ENCODE measurements at places on chromosomes 2 and 18.
A peak's percentile ranks its signal among the peaks of the same experiment; 100 is the strongest.

DNA sequence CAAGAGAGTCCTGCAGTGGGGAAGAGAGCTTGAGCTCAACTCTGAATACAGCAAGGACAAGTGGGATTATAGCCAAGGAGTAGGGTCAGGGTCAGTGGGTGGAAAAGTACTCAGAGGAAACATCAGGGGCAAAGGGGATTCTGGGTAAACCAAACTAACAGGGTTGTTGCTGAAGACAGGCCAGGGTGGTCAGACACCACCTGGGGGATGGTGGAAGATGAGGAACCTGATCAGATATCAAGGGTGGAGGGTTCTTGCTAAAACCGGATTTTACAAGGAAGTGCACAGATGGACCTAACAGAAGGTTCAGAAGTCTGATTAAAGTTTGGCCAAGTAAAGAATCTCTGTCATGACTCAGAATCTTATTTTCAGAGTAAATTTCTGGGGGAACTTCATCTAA, 16.5 kb downstream of the OSBPL1A start:
- no peak for DNase-seq

- DNase-seq, result no peak
Measured at GRCh38 chr2:187748958-187749357, 194.7 kb upstream of the TFPI start.

GRCh38 chr2:76506538-76506937, 795.8 kb upstream of the GCFC2 start:
- DNase-seq, result no peak

- DNase-seq, result no peak
Measured at GRCh38 chr18:74277296-74277695, 14.5 kb downstream of the CYB5A start.

DNA sequence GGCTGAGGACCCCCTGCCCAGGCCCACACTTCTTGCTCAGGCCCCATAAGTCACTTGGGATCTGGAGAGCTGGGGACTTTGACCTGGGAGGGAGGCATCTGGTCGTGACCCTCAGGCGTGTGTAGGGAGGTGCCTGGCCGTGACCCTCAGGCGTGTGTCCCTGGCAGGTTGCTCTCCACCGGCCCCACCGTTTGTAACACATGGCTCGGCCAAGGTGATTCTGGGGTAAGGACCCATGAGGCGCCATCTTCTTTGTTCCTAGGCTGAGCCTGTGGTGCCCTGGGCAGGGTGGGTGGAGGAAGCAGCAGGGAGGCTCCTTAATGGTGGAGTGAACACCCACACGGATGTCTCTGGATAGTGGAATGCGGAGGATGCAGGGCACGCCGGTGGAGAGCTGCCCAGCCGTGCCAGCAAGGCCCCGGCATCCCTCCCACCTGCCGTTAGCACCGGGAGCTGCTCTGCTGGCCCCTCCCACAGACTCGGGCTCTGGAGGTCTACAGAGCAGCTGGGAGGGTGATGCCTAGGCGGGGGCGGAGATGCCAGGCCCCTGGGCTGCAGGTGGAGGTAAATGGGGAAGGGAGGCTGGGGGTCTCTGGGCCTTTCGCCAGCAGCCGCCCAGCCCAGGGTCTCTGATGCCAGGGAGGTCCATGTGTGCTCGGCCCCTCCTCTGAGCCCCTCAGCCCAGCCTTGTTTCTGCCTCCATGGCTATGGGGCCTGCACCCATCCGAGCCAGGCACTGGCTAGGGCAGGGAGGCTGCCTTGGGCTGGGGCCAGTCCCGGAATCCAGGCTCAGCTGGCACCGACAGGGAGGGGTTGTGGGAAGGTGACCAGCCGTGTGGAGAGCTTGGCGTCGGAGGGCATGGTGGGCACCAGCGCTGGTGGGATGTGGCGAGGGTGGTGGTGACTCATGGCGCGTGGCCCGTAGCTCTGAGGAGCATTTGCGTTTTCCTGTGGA, 1.1 kb upstream of the GAL3ST2 start:
- DNase-seq, result no peak

GRCh38 chr2:231198291-231199173, at the start of gene ARMC9:
Gene ARMC9 (plus strand): TSS chr2:231198631. CDS start chr2:231206239, 7,608 bp downstream.
- DNase-seq, result peak; percentile 38

GRCh38 chr2:215556979-215557378, 121.1 kb upstream of the FN1 start:
- no peak for DNase-seq

DNA sequence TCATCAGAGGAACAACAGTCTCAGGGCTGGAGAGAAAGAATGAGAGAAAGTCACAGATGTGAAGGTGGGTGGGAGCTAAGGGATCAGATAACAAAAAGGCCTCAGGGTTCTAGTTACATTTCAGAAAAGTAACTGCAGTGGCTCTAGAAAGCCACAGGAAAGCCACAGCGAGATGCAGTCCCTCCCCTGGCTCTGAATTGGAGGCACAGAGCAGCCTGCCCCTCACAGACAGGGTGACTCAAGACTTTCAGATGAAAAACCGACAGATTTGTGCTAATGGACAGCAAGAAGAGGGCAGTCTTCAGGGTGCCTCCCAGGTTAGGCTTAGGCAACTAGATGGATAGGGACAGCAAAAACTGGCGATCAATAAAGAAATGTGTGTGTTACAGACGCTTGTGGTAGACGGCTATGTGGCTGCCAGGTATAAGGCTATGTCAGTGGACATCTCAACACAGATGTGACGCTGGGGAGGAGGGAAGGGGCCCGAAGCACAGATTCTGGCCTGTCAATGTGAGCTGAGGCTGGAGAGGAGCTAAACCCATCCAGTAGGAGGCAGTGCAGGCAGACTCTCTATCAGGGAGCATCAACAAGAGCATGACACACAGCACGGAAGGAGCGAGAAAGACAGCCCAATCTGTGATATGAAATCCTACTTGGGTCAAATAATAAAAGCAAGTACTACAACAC, 26.2 kb downstream of the UNC50 start:
- no peak for DNase-seq

GRCh38 chr2:134009440-134009839, 244.4 kb upstream of the MGAT5 start:
- DNase-seq, result no peak

GRCh38 chr2:241777686-241778627, 1.3 kb downstream of the GAL3ST2 start:
- DNase-seq, result no peak

- no peak for DNase-seq
Measured at GRCh38 chr2:20425371-20425881, 21.4 kb upstream of the RHOB start.

DNA sequence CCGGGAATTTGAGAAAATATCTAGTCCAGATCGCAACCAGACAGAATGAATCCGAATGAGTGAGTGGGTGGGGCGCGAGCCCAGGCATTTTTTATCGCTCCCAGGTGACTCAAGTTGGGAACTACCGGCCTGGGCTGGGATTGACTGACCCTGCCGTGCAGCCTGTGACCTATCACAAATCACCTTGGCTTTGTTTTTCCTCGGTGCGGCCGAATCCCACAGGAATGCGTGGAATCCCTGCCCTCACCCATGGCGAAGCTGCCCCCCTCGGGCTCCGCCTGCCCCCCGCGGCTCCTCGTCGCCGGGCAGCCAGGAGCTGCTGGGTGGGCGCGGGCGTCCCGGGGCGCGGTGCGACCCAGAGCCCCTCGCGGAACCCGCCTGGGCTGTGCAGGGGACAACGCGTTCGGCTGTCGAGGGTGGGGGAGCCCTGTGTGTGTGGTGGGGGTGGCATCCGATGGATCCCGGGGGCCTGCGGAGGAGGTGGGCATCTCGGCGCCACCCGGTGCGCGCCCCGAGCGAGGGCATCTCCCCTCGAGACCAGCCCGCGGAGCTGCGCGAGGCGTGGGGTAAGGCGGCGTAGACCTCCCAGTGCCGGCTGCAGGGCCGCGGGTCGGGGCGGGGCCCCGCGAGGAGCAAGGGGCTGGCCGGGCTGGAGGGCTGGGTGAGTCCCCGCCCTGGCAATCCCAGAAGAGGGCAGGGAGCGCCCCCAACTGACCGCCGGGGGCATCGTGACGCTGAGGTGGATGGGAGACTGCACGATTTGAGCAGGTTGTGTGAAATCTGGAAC, 16.5 kb downstream of the B3GNT7 start:
- DNase-seq, result peak; percentile 44

- DNase-seq, result no peak
Measured at GRCh38 chr2:230933521-230934180, 8.6 kb upstream of the GPR55 start.

DNA sequence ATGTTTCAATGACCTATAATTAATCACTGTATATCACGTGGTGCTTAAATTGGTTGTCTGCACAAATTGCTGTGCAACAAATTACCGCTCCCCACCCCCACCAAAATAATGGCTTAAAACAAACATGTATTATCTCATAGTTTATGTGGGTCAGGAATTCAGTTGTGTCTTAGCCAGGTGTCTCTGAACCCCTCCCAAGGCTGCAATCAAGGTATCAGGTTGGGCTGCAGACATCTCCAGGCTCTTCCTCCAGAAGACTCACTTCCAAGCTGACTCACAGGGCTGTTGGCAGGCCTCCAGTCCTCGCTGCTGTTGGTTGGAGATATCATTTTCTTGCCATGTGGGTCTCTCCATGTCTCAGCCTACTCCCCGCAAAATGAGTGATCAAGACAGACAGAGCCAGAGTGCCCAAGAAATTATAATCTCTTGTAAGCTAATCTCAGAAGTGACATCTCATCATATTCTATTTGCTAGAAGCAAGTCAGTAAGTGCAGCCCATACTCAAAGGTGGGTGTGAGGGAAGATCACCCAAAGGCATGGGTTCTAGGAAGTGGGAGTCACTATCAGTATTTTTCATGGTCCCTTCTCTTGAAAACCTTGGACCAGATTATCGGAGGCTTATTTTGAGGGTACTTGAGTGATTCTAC, 38.4 kb downstream of the SPC25 start:
- no peak for DNase-seq

- DNase-seq, result no peak
Measured at GRCh38 chr18:24009651-24010333, 4.8 kb upstream of the TTC39C start.

DNA sequence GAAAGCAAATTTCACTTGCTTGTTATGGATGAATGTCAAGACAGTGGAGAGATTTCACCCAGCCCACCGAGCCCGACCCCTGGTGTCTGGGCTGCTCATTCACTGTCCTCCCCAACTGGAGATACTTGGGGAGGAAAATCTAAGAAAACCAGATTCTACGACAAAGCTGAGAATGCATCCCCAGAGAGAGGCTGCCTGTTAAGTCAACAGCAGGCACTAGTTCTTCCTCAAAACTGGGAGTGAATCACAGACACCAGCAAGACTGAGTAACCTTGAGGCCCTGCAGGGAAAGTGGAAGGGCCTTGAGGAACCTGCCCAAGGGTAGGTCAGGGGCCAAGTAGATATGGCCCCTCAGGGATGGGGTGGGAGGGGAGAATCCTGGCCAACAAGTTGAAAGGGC, 34.2 kb upstream of the MLPH start:
- no peak for DNase-seq

DNA sequence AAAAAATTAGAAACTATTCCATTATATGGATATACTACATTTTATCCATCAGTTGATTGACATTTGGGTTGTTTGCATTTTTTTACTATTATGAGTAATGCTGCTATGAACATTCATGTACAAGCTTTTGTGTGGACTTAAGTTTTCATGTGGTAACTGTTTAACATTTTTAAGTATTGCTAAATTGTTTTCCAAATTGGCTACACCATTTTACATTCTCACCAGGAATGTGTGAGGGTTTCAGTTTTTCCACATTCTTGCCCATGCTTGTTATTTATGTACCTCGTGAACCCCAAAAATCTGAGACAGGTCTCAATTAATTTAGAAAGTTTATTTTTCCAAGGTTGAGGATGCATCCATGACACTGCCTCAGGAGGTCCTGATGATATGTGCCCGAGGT, 3.1 kb upstream of the TXNL4A start:
- DNase-seq, result no peak

DNA sequence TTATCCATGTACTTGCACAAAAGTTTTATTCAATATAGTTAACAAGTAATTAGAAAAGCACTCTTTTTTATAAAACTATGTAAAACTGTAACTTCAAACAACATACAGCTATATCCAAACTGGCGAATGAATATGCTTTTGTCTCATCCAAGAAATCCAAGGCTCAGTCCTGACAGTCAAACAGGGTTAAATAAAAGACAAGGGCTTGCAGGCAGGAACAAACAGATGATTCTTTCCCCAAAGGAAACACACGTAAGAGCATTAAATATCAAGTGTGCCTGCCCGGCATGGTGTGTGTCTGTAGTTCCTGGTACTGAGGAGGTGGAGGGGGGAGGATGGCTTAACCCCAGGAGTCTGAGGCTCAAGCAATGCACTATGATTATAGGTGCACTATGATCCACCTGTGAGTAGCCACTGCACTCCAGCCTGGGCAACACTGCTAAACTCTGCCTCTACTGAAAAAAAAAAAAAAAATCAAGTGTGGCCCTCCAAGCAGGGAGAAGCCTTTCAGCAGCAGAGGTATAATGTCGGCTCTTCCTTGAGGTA, 171.3 kb downstream of the DLGAP1 start:
- no peak for DNase-seq

DNA sequence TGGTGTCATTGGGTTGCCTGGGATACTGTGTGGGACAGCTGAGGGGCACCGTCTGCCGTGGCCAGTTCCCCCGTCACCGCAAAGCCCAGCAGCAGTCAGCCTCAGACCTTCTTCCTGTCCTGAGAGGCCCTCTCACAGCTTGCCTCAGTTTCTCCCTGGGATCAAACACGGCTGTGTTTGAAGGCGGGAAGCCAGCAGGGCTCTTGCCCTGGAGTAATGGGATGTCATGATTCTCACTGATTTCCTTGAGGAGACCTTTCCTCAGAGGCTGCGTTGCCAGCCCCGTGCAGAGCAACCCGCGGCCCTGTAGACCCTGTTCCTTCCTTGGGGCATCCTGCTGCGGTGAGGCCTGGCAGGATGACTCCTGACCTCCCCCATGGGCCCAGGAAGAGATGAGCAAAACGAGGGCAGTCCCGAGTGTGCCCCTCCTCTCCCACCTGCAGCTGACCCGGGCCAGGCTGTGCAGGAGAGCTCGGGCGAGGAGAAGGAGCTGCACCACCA, 13.9 kb upstream of the NFATC1 start:
- DNase-seq, result no peak

- no peak for DNase-seq
Measured at GRCh38 chr2:169849710-169850109, 22.5 kb downstream of the UBR3 start.

DNA sequence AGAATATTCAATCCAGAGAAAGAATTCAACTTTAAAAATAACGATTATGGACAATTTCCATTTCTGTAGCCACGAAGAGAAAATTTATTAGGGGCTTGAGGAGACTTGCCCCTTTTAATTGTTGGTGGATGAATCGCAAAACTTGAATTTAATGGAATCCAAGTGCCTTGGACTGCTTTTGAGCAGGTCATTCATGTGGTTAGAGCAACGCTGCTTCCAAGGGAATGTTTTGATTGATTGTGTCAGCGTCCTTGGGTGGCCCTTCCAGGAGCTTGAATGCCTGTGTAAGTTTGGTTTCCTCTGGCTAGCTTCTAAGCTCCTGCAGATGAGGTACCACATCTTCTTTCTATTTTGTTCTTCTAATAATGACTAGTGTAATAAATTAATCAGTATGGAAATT, 213.4 kb downstream of the LTBP1 start:
- DNase-seq, result no peak

Data from stimulated activated CD8-positive, alpha-beta memory T cell treated with anti-CD3 and anti-CD28 coated beads, Interleukin-4, amount 100 ng/mL, for 4 hours (primary cell).